ENCODE measurements at places on chromosomes 6 and 20. TPM values are rescaled to one million over a fixed set of nuclear protein-coding genes. Genes with fewer than 3 reads are reported as not detected.
A peak's percentile ranks its signal among the peaks of the same experiment; 100 is the strongest.

NRN1 gene
- total RNA-seq: not detected

SLC26A8 gene
- total RNA-seq: not detected

OR2J3 gene
- not detected for total RNA-seq

DNA sequence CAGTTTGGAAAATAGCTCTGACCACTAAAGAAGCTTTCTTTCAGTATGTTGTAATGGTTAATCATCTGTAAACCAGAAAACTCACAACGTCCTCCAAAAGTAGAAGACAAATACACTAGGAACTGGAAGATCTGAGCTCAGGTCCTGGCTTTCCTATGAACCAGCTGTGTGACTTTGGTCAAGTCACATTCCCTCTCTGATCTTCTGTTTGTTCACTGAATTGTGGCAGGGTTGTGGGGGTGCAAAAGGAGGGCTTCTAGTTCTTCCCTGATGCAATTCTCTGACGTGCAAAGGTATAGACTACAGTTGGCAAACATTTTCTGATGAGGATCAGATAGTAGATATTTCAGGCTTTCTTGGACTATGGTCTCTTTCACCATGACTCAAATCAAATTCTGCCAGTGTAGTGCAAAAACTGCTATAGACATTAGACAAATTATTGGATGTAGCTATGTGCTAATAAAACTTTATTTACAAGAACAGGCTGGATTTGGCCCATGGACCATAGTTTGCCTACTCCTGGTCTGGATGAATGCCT lies 44.9 kb downstream of the ATXN1 start:
- DNase-seq: no peak

DNA sequence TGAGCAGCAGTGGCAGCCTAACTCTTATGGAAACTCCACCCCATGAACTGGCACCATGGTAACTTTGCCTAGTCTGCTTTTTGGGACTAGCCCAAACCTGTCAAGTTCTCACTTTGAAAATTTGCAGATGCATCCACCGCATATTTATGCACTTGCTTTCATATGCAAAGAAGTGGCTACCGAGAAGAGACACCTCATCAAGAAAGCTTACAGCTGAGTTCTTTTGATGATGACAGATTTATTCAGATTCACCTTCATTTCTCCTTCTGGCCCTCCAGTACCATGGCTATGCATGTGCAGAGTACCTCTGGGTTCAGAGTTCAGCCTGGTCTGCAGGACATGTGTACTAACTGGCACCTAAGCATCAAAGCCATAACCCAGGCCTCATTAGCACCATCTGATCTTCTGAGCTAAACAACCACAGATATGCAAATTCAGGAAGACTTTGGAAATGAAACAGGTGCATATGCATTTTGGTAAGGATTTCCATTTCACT lies 154.3 kb upstream of the TENT5A start:
- DNase-seq: peak; percentile 39

DNA sequence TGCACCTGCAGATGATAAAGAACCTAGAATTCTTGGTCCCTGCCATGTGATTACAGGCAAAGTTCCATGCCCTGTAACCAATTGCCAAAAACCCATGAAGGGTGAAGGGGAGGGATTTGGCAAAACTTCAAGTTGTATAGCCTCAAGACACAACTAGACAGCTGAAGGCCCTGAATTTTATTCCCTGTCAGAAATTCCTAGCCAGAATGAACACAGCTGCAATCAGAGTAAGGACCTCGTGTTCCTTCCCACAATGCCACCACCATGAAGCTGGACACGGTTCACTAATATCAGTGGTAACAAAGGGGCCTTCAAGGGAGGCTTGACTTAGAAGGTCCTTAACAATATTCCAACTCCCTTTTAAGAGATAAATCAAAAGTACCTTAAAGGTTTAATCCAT lies 22.5 kb upstream of the IRAK1BP1 start:
- DNase-seq: no peak

- no peak for DNase-seq
These were observed 43.0 kb downstream of the SLC2A4RG start for GRCh38 chr20:63782521-63782971.

DNA sequence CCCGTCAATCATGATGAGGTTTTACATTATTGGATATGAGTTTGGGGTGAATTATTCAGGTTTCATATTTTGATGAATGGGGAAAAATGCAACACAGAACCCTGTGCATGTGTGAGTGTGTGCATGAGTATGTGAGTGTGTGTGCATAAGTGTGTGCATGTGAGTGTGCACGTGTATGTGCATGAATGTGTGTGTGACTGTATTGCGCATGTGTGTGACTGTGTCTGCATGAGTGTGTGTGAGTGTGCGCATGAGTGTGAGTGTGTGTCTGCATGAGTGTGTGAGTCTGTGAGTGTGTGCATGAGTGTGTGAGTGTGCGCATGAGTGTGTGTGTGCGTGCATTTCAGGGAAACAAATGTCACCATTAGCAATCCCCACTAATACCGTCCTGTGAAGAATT lies 18.5 kb upstream of the CDH4 start:
- DNase-seq: no peak

- DNase-seq: peak; percentile 62
These were observed 7.3 kb upstream of the ULBP2 start for GRCh38 chr6:149934249-149935156.

NNAT gene
- total RNA-seq: not detected

VIP gene
- not detected for total RNA-seq

ACTL10 gene
- not detected for total RNA-seq

- DNase-seq: peak; percentile 38
These were observed 56.5 kb upstream of the PKIB start for GRCh38 chr6:122553697-122554096.

PRL gene
- not detected for total RNA-seq

DNA sequence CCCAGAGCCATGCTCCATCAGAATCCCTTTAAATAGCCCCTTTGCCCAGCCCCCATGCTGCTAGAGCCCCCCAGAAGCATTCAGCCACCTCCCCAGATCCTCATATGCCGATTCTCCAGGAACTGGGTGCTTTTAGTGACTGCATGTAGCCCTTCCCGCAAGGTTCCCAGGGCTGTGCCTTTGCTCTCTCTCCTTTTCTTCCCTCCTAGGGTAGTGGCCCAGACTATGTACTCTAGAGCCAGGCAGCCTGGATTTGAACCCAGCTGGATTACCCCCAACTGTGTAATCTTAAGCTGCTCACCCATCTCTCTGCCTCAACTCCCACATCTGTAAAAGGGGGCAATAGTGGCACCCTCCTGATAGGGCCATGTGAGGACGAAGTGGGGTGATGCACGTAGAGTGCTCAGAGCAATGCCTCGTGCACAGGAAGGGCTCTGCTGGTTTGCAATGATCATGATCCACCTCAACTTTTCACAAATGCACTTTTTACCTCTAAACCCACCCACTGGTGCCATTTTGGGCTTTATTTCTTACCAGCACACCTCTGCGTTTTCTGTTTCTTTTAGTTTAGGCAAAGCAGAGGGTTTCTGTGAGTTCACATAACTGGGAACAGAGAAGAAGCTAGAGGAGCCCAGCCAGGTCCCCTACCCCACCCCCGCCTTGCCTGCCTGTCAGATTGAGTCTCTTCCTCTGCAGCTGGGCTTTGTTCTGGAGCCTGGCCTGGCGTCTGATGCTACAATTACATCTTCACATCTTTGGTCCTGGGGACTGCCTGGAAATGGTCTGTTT lies 396.5 kb downstream of the RNGTT start:
- no peak for DNase-seq

DNA sequence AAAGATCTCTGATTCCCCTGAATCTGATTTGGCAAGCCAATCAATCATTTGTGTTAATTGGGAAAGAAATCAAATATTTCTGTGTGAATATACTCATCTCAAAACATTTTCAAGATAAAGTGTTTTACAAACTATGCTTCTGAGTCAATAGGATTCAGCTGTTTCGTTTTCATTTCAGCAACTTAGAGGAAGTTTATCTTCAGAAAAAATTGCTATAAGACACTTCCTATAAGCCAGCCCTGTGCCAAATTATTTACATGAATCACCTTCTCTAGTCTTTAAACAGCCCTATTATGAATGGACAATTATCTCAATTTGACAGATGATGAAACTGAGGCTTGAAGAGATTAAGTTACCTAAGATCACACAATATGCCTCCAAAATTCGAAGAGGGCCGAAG lies 10.9 kb downstream of the DEFB129 start:
- no peak for DNase-seq

DNA sequence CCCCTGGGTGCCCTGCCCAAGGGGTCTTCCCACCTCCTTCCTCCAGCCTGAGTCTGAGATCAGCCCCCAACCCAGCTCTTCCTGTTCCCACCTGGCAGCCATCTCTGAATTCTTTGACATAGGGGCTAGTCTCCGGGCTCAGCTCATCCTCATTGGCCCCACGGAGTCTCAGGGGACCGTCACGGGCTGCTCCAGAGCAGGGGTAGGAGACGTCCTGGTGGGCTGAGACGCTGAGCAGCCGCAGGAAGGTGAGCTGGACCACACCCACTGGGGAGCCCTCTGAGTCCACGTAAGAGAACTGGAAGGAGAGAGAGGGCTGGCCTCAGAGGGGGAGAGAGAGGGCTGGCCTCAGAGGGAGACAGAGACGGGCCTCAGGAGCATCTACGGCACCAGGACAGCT lies 28.1 kb downstream of the COL11A2 start:
- no peak for DNase-seq

GJA10 gene
- total RNA-seq: not detected

IDH3B gene
- 204 TPM for total RNA-seq

DNA sequence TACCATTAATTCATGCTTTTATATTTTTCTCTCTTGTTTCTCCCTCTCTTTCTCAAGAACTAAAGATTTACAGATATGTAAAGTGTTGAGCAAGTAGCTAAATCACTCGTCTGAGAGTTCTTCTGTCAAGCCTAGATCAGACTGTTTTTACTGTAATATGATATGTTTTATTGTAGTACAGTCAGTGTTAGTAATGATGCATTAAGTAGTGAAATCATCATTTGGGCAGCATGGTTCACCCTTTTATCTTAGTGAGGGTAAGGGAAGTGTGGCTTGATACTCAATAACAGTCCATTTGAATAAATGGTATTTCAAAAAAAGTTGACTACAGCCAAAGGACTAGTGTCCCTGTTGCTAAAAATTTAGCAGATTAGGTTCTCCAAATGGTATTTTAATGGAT lies 9.2 kb downstream of the CYB5R4 start:
- DNase-seq: no peak

Data from G401 (cell line).